ENCODE measurements at places on chromosomes 6 and 20.

DNA sequence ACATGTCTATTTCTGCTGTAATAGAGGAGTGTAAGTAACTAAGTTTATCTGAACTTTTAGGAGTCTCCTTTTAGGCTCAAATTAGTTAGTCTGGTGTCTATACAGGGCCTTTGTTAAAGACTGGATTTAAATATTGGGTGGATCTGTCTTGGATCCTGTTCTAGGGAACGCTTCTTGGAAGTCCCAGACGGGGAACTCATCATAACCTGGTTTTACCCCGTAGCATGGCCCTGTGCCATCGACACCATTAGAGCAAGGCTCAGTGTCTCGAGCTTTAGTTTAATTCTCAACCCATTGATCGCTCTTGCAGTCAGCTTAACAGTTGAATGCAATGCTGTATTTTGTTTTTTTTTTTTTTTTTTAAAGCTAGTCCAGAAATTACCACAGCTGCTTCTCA lies 89.9 kb downstream of the CARMIL1 start:
- no peak for DNase-seq

DNA sequence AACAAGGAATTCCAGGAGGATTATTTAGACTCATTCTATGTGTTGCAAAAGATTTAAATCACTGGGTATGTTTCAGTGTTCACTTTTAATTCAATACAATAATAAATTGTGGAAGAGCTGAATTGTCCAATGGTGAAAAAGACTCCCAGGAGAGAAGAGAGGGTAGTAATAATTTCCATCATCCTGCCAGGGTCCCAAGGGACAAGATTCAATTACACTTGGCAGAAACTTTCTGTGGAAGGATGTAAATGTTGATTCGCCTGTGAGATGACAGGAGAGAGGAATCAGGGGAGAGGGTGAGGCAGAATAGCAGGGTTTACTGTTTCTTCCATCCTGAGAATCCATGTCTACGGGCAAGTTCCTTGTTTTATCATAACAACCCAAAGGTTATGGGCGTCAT lies 342.7 kb downstream of the ESR1 start:
- no peak for DNase-seq

GRCh38 chr6:108884211-108885059 lies 36.2 kb downstream of the ARMC2 start:
- no peak for DNase-seq

- DNase-seq, result no peak
Measured at GRCh38 chr20:63163171-63163570, 52.8 kb downstream of the YTHDF1 start.

GRCh38 chr20:50221501-50222308 lies 31.1 kb downstream of the CEBPB start:
- DNase-seq, result no peak

DNA sequence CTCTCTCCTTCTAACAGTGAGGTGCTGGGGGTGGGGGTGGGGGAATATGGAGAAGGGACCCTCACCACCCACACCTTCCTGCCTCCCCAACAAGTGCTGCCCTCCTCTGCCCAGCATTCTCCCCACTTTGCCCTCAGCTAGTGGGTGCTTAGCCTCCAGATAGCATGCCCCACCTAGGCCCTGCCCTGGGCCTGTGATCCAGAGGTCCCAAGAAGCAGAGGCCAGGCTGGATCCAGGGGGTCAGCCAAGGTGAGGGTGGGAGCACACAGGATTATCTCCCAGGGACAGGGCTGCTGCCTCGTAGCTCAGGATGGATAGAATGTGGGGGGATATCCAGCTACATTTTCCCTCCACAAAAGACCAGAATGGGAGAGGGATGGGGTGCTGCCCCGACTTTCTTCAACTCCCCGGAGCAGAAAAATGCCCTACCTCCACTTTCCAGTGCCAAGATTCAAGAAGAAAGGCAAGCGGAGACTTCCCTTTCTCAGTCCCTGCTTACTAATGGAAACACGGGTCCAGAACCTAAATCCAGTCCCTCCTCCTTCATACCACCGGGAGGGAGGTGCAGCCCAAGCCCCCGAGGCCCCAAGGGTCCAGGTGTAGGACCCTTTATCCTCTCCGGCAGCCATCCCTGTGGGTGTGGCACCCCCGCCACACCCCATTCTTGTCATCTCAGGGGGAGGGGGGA lies 987 bp downstream of the ADISSP start:
- no peak for DNase-seq

GRCh38 chr6:114376611-114377175 lies 33.9 kb upstream of the HS3ST5 start:
- no peak for DNase-seq

DNA sequence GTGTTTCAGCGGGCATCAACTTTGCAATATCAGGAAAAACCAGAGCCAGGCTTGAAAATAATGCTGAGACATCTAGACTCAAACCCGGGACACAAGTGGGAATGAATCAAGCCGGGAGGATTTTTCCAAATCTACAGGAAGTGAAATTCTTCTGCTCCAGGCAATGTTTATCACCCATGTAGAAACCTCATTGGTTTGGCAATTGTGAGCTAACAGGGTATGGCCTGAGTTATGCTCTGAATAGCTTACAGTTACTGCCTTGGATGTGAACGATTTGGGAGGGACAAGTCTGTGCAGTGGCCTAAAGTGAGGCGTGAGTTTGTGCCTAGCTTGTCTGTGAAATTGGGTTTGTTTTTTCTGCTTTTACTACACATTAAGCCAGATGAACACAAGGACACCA lies 87.4 kb downstream of the PCSK2 start:
- no peak for DNase-seq

GRCh38 chr20:8997701-8998117 lies 71.2 kb upstream of the PLCB4 start:
- no peak for DNase-seq

- DNase-seq, result no peak
Measured at GRCh38 chr20:19969507-19970255, 47.5 kb upstream of the NAA20 start.

DNA sequence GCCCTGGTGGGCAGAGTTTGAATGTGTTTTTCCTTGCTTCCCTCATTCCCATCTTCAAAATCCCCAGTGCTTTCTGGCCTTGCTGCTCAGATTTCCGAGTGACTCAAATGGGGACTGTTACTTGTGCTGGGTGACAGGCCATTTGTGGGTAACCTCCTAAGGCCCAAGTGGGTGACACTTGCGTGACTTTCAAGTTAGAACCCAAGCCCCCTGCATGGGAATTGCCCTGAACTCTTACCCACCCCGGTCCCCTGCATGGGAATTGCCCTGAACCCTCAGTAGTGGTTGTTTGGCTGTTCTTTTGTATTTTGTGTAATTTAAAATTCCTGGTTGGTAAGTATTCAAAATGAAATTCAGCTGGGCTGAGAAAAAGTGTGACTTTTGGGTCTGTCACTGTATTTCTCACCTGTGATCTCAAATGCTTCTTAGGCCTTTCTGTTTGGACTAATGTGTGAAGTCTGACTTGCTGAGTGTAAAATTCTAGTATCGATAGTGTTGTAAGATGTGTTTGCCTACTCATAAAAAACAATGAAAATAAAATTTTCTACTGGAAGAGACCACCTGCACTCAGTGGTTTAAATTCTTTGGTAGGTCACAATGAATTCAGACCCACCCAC lies 12.4 kb upstream of the RBM38 start:
- DNase-seq, result no peak

- no peak for DNase-seq
Measured at GRCh38 chr20:24628985-24629384, 159.6 kb downstream of the SYNDIG1 start.

DNA sequence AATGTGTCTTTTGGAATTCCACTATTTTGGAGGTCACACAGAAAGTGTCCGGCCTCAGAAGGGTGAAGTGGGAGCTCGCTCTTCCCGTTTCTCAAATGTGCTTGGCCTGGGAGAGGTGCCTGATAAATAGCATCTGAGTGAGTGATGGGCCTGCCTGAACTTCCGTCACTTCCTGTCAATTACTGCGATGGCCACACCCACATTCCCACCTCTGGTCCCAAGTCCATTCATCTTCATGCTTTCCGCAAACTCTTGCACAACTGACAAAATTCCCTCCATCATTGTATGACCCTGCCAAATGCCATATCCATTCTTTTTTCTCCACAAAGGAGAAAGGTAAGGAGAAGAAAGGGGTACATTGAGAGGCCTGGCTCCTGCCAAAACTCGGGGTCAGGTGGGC lies 169.0 kb downstream of the QKI start:
- DNase-seq, result no peak

Measured in stimulated activated CD8-positive, alpha-beta memory T cell treated with anti-CD3 and anti-CD28 coated beads, Interleukin-4, amount 100 ng/mL, for 1 hour (primary cell).